Hepatocyte (in vitro differentiated cells): ENCODE measurements at places on chromosomes 2 and 18.

GRCh38 chr2:232872826-232873225 lies 2.8 kb downstream of the SNORC start:
- no peaks in the 10 kb centered on the region for H3K36me3 ChIP-seq
- no peaks in the 10 kb centered on the region for H3K27me3 ChIP-seq
- peaks cover 8% of the 10 kb centered on the region for H3K4me1 ChIP-seq
- H3K4me3 ChIP-seq = no peak overlapping the region

DNA sequence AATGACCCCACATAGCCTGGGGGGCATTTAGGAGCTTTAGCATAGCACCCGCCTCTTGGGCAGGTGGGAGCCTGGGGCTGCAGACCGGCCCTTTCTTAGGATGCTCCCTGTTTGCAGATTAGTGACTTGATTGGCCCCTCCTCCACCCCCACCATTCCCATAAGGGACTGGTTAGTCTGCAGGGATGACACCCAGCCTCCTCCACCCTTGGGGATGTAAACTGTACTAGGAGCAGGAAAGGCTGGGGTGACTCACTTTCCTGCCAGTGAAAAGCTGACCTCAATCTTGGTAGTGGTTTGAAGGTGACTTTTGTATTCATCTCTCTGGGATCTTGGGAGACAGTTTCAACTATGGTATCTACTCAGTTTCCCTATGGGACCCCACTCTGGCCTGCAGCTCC lies 24.2 kb downstream of the CTIF start:
- H3K4me1 ChIP-seq = no peaks in the 10 kb centered on the region
- H3K4me3 ChIP-seq = no peak overlapping the region
- H3K36me3 ChIP-seq = no peaks in the 10 kb centered on the region
- H3K27ac ChIP-seq = no peak overlapping the region

GRCh38 chr18:74651327-74652128 lies 53.9 kb downstream of the ZNF407 start:
- no peak overlapping the region for H3K4me3 ChIP-seq
- H3K36me3 ChIP-seq = no peaks in the 10 kb centered on the region
- DNase-seq = no peak
- no peak overlapping the region for H3K27ac ChIP-seq
- no peaks in the 10 kb centered on the region for H3K27me3 ChIP-seq
- H3K4me1 ChIP-seq = no peaks in the 10 kb centered on the region

- no peak overlapping the region for H3K4me3 ChIP-seq
- H3K27me3 ChIP-seq = no peaks in the 10 kb centered on the region
- peaks cover 6% of the 10 kb centered on the region for H3K4me1 ChIP-seq
- H3K36me3 ChIP-seq = no peaks in the 10 kb centered on the region
These were observed 138.8 kb upstream of the ITGA6 start for GRCh38 chr2:172288603-172289002.

DNA sequence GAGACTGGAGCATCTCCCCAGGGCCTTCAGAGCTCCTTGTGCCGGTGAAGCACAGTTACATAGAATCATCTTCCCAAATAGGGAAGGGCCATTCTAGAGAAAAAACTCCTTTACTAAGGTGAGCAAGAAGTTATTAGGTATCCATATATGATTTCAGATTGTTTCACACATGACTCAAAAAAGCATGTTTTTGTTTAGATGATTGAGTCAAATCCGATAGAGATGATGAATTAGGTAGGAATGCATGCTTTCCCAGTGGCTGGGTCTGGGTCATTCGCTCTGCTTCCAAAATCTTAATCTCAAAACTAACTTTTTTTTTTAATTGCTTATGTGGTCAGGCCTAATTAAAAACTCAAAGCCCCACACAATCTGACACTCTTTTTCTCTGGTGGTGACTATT lies 3.8 kb downstream of the NT5C1B start:
- DNase-seq = no peak
- H3K4me3 ChIP-seq = no peak overlapping the region
- no peaks in the 10 kb centered on the region for H3K4me1 ChIP-seq
- H3K27me3 ChIP-seq = no peaks in the 10 kb centered on the region

DNA sequence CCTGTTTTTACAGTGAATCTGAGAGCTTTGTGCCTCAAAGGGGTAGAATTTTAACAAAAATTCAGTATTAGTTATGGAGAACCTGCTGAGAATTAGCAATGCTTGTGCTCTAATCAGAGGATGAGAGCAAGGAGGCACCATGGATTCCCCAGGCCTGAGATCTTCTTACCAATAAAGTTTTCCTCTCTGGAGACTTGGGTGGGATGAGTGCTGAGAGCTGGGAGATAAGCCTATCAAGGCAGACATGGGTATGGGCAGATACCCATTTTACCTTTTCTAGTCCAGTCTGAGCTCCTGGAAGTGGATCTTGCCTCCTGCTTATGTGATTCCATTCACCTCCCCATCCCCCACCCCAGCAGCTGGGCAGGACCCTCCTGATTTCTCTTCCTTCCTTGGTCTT lies 53.9 kb downstream of the BMP10 start:
- H3K4me1 ChIP-seq = no peaks in the 10 kb centered on the region
- no peak overlapping the region for H3K4me3 ChIP-seq
- H3K36me3 ChIP-seq = no peaks in the 10 kb centered on the region
- no peak for DNase-seq

GRCh38 chr18:6948281-6949055 lies 169.1 kb downstream of the LAMA1 start:
- H3K27ac ChIP-seq = peak overlapping the region; percentile 40
- no peak for DNase-seq
- no peaks in the 10 kb centered on the region for H3K27me3 ChIP-seq
- peaks cover 18% of the 10 kb centered on the region for H3K4me1 ChIP-seq
- H3K36me3 ChIP-seq = no peaks in the 10 kb centered on the region

DNA sequence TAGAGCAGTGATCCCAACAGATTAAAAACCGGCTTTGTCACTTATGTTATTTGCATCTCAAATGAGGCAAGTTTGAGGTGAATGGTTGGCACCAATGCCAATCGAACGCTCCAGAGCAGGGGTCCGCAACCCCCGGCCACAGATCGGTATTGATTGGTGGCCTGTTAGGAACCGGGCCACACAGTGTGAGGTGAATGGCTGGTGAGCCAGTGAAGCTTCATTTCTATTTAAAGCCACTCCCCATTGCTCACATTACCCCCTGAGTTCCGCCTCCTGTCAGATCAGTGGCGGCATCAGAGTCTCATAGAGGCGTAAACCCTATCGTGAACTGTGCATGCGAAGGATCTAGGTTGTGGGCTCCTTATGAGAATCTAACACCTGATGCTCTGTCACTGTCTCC lies 132.0 kb downstream of the TMEM182 start:
- no peaks in the 10 kb centered on the region for H3K27me3 ChIP-seq
- no peaks in the 10 kb centered on the region for H3K36me3 ChIP-seq
- H3K27ac ChIP-seq = no peak overlapping the region
- no peak for DNase-seq

DNA sequence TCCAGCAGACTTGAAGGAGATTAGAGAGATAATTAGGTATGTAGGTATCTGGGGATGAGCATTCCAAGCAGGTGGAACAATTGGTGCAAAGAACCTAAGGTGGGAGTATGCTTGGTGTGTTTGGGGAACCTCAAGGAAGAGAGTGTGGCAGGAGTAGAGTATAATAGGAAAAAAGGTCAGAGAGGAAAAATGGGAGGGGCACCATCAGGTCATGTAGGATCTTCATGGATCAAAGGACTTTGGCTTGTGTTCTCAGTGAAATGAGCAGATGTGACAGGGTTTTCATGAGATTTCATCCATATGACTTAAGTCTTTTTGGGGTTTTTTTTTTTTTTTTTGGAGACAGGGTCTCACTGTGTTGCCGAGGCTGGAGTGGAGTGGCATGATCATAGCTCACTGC lies 47.3 kb downstream of the RBBP8 start:
- H3K36me3 ChIP-seq = no peaks in the 10 kb centered on the region
- no peaks in the 10 kb centered on the region for H3K4me1 ChIP-seq

DNA sequence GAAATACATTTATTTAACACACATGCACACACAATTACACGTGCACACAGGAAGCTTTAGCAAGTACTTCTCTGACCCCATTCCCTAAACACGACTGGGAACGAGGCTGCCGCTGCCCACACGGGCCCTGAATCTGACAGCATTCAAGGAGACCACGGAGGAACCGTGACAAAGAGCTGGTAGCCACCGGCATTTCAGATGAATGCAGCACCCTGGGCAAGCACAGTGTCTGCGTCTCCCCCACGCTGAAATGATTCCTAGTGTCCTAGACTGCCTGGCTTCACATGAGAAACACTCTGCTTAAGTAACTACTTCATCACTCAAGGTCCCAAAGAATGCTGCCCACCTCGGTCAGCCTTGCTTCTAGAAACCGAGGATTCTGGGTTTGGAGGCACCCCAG lies 95.0 kb downstream of the HDAC4 start:
- H3K27me3 ChIP-seq = no peaks in the 10 kb centered on the region
- H3K4me3 ChIP-seq = no peak overlapping the region
- peaks cover 69% of the 10 kb centered on the region for H3K4me1 ChIP-seq
- H3K27ac ChIP-seq = no peak overlapping the region
- no peaks in the 10 kb centered on the region for H3K36me3 ChIP-seq
- no peak for DNase-seq

- no peak overlapping the region for H3K27ac ChIP-seq
- no peak overlapping the region for H3K4me3 ChIP-seq
- H3K36me3 ChIP-seq = no peaks in the 10 kb centered on the region
- no peaks in the 10 kb centered on the region for H3K27me3 ChIP-seq
- no peak for DNase-seq
These were observed 16.7 kb downstream of the LANCL1 start for GRCh38 chr2:210459880-210460279.

DNA sequence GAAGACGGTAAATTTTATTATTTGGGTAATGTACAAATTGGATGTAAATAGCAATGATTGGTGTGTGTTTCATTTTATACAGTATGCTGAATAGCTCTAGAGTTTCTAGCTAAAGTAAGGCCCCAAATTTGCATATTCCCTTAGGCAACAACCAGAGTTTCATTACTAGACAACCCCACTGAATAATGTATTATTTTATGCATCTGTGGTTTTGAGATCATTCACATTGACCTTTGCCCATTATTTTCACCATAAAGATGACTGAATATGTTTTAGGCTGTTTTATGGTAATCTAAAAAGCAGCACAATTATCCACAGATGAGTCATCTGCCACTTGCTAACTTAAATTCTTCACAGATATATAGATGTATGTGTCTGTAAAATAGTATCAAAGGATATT lies 44.5 kb upstream of the C2orf74 start:
- no peak for DNase-seq
- no peaks in the 10 kb centered on the region for H3K36me3 ChIP-seq
- no peak overlapping the region for H3K4me3 ChIP-seq
- H3K4me1 ChIP-seq = no peaks in the 10 kb centered on the region
- no peaks in the 10 kb centered on the region for H3K27me3 ChIP-seq
- no peak overlapping the region for H3K27ac ChIP-seq
